Stimulated activated CD8-positive, alpha-beta memory T cell treated with anti-CD3 and anti-CD28 coated beads, Interleukin-15, amount 100 ng/mL, for 4 hours (primary cell): ENCODE measurements at places on chromosomes 6 and 20.

GRCh38 chr6:3061501-3061941 is 6.8 kb upstream of the RIPK1 start:
- no peak for DNase-seq

- no peak for DNase-seq
These were observed 116.2 kb upstream of the PLCB4 start for GRCh38 chr20:8952721-8953120.

DNA sequence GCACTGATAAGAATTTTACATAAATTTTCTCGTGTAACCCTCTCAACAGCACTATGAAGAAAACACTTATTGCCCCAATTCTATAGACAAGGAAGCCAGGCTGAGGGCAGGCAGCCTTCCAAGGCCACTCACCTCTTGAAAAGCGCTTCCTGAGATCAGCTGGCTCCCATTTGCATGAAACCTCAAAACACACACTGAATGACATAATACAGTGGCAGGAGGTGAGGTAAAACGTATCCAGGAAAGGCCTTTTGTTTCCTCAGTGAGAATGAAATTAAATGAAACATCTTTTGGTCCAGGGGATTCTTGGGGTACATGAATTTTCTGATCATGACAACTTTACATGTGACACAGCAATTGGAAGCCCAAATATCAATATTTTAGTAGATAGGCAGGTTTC is 112.5 kb downstream of the WDR27 start:
- DNase-seq = no peak

- DNase-seq = peak; percentile 81
These were observed at the start of gene ARFGAP1 for GRCh38 chr20:63272105-63273058. ARFGAP1 (plus strand) TSS chr20:63272813; CDS start chr20:63275581, 2,768 bp downstream.

GRCh38 chr6:49342410-49342809 is 120.6 kb downstream of the MMUT start:
- DNase-seq = no peak

GRCh38 chr6:102417368-102417998 is 1024.0 kb downstream of the GRIK2 start:
- no peak for DNase-seq
